NCI-H1417 treated with DMSO at 0.1 percent for 48 hours (cell line): ENCODE measurements at places on chromosomes 7 and 10.

- DNase-seq: no peak
These were observed 675.6 kb downstream of the MAGI2 start for GRCh38 chr7:78777829-78778228.

- DNase-seq: no peak
These were observed 15.9 kb downstream of the WBP1L start for GRCh38 chr10:102759497-102760210.

- DNase-seq: no peak
These were observed 15.8 kb upstream of the C10orf90 start for GRCh38 chr10:126686268-126686667.

GRCh38 chr10:1152386-1153250, 96.4 kb downstream of the WDR37 start:
- no peak for DNase-seq

DNA sequence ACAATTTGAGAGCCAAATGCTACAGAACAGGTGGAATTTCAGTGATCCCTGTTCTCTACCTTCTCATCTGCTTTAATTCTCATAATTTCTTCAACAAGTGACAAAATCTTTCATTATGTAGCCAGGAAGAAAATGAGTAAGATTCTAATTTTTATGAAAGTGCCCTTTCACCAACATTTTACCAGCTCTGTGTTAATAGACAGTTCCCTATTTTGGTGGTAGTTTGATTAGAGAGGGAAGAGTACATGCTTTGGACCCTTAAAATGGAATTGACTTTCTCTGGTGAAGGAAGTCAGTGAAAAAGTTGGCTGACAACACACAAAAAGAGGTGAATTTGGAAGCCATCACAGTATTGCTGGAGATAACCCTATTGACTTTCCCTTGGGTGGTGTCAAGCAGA, 61.7 kb downstream of the CACNB2 start:
- no peak for DNase-seq

DNA sequence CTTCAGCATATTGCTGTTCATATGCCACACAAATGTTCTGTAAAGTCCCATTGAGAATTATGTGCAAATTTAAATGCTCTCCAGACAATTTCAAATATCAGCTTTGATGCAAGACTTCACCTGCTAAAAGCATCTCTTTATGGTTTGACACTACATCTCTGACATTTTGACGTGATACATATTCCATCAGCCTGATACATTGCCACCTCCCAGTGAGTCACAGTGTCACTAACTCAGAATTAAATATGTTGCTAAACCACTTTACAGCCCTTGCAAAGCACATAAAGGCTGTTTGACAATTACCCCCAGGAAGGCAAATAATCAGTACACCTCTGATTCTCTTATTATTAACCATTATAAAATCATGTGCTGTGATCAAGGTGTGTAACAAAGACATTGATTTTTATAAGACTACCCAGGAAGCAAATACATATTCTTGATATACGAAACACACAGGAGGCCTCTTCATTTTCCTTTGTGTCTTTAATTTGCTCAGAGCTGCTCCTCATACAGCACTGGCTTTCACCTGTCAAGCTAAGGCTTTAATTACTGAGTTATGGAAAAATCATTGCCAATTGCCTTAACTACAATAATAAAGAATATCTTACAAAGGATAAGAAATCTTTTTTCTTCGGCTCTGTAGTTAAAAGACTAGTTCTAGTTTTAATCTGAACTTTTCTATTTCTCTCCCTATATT, 547.5 kb upstream of the C7orf33 start:
- DNase-seq: peak; percentile 92

DNA sequence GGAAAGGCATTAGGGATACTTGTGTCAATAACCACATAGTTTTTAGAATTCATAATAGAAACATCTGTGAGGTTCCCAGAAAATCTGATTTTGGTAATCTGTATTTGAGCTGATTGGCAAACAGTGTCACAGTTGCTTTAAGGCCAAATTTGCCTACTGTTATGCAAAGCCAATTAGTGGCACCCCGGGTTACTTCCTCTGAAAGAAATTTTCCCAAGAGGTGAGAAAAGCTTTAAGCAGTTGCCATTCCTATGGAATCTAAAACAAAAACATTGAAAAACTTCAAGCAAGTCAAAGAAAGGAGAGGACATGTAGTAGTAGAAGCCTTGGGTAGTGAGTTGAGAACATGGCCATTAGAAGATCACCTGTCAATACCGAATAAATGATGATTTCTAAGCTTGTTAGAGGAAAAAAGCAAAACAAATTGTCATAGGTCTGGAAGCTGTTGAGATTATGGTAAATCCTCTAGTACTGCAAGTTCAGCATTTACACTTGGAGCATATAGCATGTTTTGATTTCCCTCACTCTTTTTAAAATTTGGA, 176.8 kb downstream of the TWIST1 start:
- no peak for DNase-seq

DNA sequence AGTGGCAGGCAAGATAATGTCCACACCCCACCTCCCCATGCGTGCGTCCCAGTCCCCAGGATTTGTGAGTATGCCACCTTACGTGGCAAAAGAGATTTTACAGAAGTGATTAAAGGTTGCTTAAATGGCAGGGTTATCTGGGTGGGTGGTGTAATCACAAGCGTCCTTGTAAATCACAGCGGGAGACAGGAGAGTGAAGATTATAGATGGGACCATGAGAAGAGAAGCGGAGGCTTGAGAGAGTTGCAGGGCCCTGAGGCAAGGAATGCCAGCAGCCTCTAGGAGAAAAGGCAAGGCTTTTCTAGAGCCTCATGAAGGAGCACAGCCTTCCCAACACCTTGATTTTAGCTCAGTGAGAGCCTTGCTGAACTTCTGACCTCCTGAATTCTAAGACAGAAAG, 10.2 kb downstream of the ZRANB1 start:
- DNase-seq: no peak

GRCh38 chr7:13050703-13051102, 363.3 kb downstream of the ARL4A start:
- no peak for DNase-seq

DNA sequence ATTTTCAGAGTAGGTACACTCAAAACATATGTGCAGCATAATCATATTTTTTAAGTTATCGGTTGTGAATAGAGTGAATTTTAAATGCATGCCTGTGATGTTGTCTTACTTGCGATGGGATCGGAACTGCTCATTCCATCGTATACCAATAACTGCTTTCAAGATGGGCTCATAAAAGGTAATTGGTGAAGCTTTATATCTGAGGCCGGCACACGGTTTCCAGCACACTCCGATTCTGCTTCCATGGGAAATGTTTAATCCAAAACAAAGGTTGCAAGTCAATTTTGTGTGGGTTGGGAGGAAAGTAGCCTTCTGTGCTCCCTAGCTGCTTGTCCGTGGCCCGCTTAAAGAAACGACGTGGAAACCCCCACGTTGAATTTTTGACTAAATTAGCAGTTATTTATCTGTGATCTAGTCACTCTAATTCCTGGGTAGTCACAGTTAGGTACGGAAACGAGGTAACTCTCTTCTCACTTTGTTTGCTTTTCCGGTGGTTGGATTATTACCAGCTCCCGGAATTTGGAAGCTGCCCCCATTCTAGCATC, 10.1 kb upstream of the CELF2 start:
- no peak for DNase-seq

DNA sequence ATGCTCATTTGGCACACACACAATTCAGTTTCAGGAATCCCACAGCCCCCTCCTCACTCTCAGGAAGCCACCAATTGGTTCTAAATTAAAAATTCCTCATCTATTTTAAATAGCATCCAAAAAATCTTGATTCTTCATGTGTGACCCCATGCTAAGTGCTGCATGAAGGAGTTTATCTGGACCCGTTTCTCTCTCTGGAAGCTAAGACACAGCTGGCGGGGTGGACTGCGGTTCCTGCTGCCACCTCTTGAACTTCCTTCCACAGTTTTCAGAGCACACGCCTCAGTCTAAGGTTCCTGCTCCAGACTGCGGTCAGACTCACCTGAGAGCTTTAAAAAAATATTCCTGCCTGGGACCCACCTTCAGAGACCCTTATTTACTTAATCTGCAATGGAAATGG, 34.5 kb downstream of the LYZL1 start:
- no peak for DNase-seq

GRCh38 chr7:156257904-156258303, 382.7 kb upstream of the RNF32 start:
- no peak for DNase-seq
